ENCODE measurements at places on chromosomes 5 and 9.
A peak's percentile ranks its signal among the peaks of the same experiment; 100 is the strongest.

DNA sequence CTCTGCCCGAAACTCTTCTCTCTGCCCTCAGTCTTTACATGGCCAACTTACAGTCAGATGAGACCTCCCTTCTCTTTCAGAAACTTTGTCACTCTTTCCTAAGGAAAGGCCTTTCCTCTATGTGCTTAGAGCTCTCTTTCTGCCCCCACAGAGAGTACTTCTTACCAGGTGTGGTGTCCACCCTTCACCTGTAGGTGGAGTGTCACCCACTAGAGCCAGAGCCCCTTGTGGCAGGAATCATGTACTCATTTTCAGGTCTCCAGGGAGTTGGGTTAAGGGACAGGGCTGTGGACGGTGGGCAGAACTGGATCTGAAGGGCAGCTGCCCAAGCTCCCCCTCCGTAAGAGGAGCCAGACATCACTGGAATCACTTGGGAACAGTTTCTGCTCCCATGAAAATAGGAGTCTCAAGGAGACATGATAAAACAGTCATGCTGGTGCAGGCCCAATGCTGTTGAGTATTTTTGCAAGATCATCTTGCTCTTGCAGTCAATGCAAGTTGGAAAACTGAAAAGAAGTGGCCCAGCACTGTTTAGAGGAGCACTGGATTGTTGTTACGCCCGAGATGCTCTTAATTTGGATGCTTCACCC is 436.7 kb downstream of the ZSWIM6 start:
- DNase-seq, result peak; percentile 11

- DNase-seq, result no peak
Measured at GRCh38 chr9:20014168-20014567, 225.3 kb upstream of the SLC24A2 start.

- peak; percentile 29 for DNase-seq
Measured at GRCh38 chr9:71725590-71726338, 42.5 kb downstream of the CEMIP2 start.

DNA sequence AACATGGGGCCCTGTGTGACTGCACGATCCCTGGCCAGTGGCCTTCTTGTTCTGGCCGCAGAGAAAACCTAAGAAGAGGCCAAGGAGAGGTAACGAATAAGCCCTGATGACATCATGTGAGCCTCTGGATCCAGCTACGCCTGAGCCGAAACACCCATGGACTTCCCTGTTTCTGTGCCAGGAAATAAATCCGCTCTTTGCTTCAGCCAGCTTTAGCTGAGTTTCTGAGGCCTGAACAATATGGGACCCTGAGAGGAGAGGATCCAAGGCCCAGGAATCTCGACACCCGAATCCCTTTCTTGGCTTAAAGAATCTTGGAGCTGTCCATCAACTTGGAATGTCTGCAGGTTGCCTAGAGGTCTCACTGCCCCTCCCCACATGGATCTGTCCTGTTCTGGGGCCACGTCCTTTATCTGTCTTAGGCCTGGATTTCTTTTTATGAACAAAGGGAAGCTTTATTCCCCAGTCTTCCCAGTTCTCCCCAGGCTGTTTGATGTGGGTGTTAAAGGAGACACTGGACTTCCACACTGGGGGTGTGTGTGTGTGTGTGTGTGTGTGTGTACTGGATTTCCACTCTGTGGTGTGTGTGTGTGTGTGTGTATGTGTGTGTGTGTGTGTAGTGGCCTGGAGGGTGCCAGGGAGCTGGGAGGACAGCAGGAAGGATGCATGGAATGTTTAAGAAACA is 13.7 kb downstream of the IER5L start:
- no peak for DNase-seq

GRCh38 chr9:128887914-128888350 is 6.0 kb downstream of the LRRC8A start:
- DNase-seq, result no peak

DNA sequence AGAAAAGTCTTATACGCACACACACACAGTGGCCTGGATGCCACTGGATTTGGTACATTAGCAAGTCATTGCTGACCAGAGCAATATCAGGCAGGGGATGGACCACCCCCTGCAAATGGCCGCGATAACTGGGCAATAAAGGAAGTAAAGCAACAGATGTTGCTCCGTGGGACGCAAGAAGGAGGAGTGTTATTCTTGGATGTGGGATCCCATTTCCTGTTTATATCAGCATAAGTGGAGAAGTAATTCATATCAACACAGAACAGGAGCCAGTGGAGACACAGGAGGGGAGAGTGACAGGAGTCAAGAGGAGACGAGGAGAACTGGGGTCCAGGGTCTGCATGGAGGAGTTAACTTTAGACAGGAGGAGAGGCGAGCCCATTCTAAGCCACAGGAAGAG is 18.4 kb downstream of the RUFY1 start:
- no peak for DNase-seq

GRCh38 chr5:170262061-170263045 is 29.6 kb downstream of the C5orf58 start:
- DNase-seq, result no peak

DNA sequence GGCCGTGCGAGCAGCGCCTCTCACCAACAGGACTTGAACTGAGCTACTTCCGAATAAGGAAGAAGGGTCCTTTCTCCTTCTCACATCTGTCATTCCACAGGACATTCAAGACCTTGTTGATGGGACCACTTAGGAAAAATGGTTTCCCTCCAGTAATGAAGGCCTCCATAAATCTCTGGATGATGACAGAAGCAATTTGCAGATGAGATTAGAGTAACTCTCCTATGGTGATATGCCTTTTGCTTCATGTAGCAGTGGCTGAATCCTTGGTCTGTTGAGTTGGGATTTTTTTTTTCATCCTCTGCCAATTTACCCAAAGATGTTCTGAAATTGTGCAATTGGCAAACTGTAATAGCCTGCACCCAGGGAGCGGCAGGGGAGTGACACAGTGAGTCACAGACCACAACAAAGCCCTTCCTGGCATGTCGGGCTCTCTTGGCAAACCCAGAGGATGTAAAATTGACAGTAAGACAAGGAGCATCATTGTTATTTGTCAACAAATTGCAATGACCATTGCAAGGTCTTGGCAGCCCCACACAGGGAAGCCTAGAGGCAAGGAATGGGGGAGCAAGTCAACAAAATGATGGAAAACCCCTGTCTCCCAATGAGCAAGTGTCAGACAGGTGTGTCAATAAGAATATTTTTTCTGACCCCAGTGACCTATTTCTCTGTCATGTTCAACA is 275.9 kb downstream of the ACTL7B start:
- no peak for DNase-seq

DNA sequence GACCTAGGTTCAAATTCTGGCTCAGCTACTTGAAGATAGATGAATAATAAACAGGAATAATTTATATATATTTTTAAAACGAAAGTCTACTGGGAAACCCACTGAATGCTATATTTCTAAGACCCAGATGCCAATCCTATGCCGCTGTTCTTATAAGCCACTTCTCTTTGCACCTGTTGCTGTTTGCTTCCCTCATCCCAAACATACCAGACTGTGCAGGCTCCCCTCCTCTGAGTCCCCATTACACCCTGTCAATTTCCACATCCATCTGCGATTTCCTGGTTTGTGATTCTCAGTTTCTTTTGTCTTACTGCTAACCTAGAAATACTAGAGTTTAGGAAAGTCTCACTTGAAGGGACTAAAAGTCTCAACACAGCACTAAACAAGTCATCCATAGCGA is 92.8 kb upstream of the CAST start:
- no peak for DNase-seq

DNA sequence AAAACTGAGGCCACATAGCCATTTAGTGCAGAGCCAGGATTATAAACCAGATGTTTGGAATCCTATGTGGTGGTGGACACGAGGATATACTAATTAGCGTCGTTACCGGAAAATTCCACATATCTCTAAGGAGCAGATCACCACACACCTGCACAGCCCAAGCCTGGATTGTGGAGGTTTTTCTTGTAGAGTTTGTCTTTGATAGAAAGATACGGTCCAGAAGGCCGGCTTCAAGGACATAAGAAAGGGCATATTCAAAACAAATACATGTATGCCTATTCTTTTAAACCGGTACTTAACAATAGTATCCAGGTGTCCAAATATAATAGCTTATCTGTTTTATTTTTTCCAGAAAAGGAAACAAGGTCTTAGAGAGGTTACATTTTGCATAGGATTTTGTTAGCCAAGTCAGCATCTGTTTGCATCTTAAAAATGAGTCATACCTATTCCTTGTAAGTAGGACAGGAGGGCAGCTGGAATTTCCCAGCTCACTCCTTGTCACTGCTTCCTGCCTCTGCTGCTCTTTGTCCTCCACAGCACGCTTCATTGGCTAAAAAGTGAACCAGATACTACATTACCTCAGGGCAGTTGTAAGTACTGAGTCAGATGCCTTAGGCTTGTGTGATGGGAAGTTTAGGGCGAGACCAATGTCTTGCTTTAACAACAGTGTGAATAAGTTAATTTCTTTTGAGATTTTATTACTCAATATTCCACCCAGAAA is 3.6 kb downstream of the TMC1 start:
- no peak for DNase-seq

DNA sequence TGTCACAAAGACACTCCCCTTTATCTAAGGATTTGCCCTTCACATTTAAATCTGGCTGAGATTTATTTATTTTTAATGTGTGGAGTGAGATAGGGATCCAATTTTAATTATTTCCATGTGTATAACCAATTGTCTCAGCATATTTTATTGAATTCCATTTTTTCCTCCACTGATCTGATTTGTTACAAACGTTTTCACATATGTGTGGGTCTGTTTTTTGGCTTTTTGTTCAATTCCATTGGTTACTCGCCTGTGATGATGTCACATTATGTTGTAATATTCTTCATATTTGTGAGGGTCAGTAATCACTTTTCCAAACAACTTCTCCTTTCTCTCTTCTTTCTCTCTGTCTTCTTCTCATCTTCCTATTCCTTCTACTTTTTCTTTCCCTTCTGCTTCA is 278.3 kb upstream of the RFX3 start:
- no peak for DNase-seq

- no peak for DNase-seq
Measured at GRCh38 chr5:147093138-147093537, 141.7 kb upstream of the STK32A start.

Measured in NCI-H1930 (cell line).